Activated CD4-positive, alpha-beta T cell treated with anti-CD3 and anti-CD28 coated beads, Interleukin-10, Interleukin-2, amounts not matched to agents 100 ng/mL and 50 ng/mL, durations not matched to agents 16 hours and 8 hours (primary cell): ENCODE measurements at places on chromosomes 1 and 21.

DNA sequence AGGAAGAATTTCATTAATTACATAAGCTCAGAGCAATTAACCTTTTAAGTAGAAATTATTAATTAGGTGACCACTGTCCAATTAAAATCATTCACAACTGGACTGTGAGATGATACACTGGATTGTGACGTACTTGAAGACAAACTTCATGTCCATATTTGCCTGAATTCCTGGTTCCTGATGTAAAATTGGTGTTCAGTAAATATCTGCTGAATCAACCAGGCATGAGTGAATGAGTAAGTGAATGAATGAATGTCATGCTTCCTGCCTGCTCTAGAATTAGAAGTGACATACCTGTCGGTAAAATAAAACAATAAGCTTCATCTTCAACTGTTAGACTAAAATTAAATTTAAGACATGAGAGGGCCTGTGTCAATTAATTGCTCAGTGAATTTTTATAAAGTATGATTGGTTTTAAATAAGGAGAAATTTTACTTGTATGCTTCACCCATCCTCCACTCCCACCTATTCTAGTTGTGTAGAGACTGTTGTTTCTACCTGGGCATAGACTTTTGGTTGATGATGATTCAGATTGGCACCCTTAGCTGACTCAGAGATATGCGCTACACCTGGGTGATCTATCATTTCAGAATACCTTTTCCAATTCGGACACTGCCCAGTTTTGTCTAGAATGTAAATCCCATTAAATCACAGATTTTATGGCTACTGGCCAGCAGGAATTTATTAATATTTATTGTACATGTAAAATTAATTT is 56.9 kb upstream of the PTGS2 start:
- no peak for DNase-seq

GRCh38 chr1:43547538-43548072 is 16.9 kb downstream of the PTPRF start:
- DNase-seq, result no peak

- DNase-seq, result no peak
These were observed 849 bp downstream of the NFIA start for GRCh38 chr1:61083013-61083806.

DNA sequence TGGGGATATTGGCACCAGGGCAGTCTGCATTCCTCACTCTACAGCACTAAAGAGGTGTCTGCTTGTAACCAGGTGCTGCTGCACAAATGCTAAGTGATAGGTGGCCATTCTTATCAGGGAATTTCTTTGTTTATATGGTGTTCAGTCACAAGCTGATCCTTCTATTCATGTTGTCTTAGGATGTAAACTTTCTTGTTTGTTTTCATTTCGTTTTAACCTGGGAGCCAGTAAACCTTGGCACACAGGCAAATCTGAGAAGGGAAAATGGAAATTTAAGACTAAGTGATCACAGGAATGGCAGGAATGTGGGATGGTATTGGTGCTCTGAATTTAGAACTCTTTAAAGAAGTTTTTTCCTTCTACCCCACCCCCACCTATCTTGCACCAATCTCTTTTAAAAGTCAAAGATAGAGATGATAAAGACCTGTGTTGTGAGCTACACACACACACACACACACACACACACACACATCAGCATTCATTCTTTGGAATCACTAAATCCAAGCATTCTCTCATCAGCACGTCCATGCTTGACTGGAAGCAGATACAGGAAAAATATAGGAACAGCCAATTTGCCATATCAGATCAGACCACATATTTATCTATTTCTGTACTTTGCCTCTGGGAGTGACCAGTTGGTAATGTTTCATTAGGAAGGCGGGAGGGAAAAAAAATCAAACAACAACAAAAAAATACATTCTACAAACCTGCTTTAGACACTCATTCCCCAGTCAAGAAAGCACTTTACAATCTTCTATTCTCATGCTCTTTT is 451.4 kb upstream of the ADGRL2 start:
- no peak for DNase-seq

GRCh38 chr1:229280921-229281320 is 10.0 kb downstream of the RAB4A start:
- DNase-seq, result peak; percentile 83

DNA sequence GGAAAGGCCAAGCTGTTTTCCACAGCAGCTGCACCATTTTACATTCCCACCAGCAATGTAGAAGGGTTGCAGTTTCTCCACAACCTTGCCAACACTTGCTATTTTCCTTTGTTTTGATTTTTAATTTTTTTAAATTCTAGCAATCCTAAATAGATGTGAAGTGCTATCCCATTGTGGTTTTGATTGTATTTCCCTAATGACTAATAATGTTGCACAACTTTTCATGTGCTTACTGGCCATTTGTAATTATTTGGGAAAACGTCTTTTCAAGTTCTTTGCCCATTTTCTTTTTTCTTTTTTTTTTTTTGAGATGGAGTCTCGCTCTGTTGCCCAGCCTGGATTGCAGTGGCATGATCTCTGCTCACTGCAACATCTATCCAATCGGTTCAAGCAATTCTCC is 53.9 kb downstream of the VCAM1 start:
- no peak for DNase-seq

DNA sequence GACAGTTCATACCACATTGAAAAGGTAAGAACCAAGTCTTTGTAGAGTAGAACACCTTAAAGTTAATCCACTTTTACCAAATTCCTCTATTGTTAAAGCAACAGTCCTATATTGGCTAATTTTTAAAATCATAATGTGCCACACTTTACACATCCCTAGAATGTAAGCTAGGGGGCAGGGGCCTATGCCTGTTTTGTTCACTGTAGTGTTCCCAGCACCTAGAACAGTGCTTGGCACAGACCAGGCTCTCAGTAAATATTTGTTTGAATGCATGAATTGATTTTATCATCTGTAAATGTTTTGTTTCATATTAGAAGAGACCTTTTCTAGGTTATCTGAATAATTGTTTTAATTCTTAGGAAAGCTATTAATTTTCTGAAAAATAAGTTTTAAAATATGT is 9.1 kb downstream of the SMAP2 start:
- peak; percentile 30 for DNase-seq
